Left renal cortex interstitium (tissue), 4 donors: ENCODE measurements at places on chromosomes 1 and 21. TPM values are rescaled to one million over a fixed set of nuclear protein-coding genes. Genes with fewer than 3 reads are reported as not detected.

PTPRU gene
- 13.0 TPM for polyA plus RNA-seq

SLC9C2 gene
- 0.52 TPM for polyA plus RNA-seq

FCRL6 gene
- 0.35 TPM for polyA plus RNA-seq

SPATC1L gene
- polyA plus RNA-seq, result 9.6 TPM

CYP4A11 gene
- polyA plus RNA-seq, result 29.0 TPM

DNA sequence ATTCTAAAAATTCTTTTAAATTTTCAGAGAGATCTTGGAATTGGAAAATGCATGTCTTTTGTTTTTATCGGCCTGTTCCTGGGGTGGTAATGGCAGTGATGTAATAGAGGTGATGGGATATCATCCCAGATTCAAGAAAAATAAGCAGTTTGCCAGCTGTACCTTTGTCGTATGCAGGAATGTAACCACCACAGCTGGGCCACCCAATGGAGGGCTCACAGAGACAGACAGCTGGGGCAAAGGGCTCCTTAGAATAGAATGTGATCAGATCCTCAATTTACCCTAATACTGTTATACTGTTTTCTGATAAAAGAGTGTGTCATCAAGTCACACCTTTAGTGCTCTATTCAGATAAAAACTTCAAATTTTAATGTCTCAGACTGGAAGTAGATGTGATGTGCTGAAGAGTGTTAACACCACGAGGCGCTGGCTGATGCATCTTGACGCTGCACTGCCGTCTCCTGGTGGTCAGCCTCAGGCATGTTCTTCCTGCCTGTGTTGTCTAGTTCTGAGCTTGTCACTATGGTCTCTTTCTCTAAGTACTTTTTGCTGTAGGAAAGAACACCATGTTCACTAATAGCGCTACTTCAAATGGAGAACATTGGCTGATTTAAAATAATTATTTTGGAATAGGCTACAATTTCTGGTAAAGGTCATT is 78.8 kb downstream of the C1orf21 start:
- DNase-seq, result no peak

- DNase-seq, result no peak
Observed at GRCh38 chr1:175116903-175117302, 49.3 kb downstream of the TNN start.

- DNase-seq, result no peak
Observed at GRCh38 chr1:214648801-214649200, 45.8 kb downstream of the CENPF start.
